Activated CD4-positive, CD25-positive, alpha-beta regulatory T cell (primary cell): ENCODE measurements at places on chromosomes 2 and 18.

DNA sequence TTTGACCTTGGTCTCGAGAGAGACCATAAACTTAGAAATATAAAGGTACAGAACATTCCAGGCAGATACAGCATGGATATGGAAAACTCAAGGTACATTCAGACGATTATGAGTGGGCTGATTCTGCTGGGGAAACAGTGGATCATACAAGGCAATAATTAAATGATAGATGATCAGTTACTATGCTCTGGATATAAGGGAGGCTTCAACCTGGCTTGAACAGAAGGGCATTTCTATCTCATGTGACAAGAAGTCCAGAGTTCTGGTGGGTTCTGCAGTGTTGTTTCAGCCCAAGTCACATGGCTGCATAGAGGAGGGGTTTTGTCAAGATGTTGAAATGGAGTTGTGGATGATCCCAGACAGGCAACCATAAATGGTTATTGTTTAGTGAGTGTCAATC, 23.5 kb downstream of the MYO5B start:
- no peak for DNase-seq

- no peak for DNase-seq
Measured at GRCh38 chr2:201923436-201924328, 110.0 kb upstream of the FZD7 start.

- no peak for DNase-seq
Measured at GRCh38 chr2:160628811-160629210, 135.2 kb upstream of the RBMS1 start.

DNA sequence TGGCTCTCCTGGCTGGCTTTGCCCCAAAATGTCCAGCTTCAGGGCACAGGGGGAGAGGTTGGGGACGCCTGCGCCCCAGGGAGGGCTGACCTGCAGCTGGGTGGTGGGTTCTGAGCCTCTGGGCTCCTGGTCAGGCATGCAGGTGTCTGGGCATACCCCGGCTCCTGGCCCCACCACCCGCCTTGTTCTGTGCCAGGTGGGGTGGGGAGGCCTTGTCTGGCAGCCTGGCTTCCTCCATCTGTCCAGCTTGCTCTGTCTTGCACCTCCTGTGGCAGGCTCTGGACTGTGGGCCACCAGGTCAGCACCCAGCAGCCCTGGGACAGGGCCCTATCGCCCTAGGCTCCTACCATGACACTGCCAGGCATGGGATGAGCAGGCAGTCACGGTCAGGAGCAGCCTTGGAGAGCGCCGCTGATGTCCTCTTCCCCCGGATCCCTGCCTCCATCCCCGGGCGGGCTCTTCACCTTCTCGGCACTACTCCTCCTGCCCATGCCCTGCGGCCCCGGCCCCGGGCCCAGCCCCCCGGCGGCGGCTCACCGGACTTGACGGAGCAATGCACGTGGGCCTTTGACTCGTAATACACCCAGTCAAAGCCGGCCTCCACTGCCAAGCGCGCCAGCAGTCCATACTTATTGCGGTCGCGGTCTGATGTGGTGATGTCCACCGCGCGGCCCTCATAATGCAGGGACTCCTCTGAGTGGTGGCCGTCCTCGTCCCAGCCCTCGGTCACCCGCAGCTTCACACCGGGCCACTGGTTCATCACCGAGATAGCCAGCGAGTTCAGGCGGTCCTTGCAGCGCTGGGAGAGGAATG, 3.6 kb downstream of the IHH start:
- no peak for DNase-seq

DNA sequence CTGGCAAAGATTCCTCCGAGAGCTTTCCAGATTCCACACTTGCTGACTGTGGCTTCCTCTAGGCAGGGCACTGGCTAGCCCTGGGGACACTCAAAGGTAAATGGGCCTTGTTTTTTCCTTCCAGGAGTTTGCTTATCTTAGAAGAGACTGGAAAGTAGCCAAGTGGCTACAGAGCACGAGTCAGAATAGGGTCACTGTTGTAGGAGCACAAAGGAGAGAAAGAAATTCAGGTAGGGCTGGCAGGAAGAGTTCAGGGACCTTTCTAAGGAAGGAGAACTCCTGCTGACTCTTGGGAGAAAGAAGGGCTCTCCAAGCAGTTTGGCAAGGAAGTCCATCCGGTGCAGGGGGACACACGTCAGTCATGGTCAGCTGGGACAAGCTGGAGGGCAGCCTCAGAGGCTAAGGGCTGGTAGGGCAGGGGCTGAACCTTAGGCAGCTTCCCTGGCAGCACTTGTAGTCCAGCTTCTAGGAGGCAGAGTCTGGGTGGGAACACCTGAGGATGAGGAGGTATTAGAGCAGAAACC, 39.5 kb downstream of the NIFK start:
- no peak for DNase-seq

GRCh38 chr18:7754725-7755181, 187.6 kb downstream of the PTPRM start:
- no peak for DNase-seq

- DNase-seq: no peak
Measured at GRCh38 chr2:197675711-197676188, 363 bp upstream of the RFTN2 start.

- no peak for DNase-seq
Measured at GRCh38 chr2:239778861-239779558, 246.1 kb downstream of the NDUFA10 start.

- no peak for DNase-seq
Measured at GRCh38 chr18:12281861-12282260, 26.2 kb upstream of the TUBB6 start.

DNA sequence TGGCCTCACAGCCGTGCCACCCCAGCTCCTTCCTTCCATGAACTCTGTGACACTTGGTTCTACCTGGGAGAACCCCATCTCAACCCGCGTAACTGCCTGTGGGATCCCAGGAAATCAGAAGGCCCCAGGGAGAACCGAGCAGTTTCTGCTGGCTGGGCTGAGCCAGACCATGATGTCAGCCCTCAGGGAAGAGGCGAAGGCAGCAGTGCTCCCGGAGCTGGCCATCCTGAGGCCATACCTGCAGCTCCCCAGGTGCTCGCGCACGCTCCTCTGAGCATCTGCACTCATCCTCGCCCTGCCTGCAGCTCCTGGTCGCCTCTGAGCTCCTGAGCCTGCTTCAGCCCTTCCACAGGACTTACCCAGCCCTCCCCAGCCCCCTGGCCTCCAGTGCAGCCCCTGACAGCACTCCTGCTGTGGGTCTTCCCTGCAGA, 186.1 kb downstream of the SEPTIN10 start:
- no peak for DNase-seq

GRCh38 chr2:224039770-224040440, 819 bp upstream of the SERPINE2 start:
- no peak for DNase-seq

DNA sequence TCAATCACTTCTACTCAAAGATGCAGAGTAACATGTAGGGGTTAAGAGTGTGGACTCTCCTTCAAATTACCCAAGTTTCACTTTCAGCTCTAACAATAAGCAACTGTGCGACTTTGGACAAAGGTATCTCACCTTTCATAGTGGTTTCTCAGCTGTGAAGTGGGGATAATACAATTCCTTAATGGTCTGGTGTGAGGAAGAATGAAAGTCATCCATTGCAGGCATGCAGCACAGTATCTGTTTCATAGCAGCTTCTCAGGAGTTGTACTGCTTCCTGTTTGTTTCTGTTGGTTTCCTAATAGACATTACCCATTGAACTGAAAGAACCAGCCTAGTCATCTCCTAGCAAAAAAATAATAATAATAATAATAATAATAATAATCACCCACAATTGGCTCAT, 74.4 kb downstream of the DDX18 start:
- DNase-seq: no peak

DNA sequence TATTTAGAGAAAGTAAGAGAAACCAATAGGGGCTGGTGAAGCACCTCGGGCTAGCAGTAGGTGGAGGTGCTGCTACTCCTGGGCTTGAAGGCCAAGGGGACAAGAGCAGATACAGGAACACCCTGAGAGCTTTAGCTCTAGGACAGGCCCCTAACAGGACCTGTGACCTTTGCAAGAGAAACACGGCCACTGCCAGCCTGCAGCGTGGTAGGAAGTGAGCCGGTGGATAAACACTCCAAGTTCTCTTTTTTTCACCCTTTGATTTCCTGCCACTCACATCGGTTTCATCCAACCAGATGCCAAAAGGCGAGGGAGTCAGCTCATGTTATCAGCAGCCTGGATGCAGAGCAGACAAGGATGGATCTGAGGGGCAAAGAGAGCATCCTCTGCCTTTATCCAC, 66.8 kb upstream of the SPRED2 start:
- no peak for DNase-seq

- DNase-seq: no peak
Measured at GRCh38 chr2:230706053-230706521, 6.6 kb upstream of the CAB39 start.

DNA sequence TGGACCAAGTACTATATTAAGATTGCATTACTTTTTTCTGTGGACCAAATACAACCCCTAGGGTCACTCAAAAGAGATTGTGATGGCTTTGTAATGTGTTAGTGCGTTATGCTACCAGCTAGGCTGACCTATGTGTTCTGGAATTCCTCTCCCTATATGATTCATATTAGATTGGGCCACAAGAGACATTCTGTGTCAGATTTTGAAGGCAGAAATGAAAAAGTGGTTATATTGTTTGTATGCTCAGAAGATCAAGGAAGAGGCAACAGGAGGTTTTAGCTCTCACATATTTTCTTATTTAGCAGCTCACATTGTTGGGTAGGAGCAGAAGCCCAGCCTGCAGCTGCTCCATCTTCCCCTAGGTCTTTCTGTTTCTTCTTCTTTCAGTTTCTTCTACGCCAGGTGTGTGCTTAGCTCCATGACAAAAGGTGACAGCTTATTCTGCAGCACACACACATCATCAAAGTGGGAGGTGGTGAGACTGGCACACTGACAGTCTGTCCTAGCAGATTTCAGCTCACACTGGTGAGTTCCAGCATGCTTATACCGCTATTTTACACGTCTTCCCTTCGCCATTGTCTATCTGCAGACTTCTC, 156.8 kb upstream of the UBE2E3 start:
- no peak for DNase-seq

- DNase-seq: no peak
Measured at GRCh38 chr2:224101820-224102630, 62.9 kb upstream of the SERPINE2 start.
